T-helper 2 cell treated with Interferon-gamma antibody and Interleukin-4, amounts not matched to agents 5 μg/mL and 100 μg/mL, for 36 hours (primary cell): ENCODE measurements at places on chromosomes 13 and 19.
A peak's percentile ranks its signal among the peaks of the same experiment; 100 is the strongest.

GRCh38 chr19:10432736-10433130, 12.4 kb downstream of the PDE4A start:
- no peak for DNase-seq

GRCh38 chr13:68850160-68850559, 1257.5 kb upstream of the ATXN8OS start:
- DNase-seq, result no peak

DNA sequence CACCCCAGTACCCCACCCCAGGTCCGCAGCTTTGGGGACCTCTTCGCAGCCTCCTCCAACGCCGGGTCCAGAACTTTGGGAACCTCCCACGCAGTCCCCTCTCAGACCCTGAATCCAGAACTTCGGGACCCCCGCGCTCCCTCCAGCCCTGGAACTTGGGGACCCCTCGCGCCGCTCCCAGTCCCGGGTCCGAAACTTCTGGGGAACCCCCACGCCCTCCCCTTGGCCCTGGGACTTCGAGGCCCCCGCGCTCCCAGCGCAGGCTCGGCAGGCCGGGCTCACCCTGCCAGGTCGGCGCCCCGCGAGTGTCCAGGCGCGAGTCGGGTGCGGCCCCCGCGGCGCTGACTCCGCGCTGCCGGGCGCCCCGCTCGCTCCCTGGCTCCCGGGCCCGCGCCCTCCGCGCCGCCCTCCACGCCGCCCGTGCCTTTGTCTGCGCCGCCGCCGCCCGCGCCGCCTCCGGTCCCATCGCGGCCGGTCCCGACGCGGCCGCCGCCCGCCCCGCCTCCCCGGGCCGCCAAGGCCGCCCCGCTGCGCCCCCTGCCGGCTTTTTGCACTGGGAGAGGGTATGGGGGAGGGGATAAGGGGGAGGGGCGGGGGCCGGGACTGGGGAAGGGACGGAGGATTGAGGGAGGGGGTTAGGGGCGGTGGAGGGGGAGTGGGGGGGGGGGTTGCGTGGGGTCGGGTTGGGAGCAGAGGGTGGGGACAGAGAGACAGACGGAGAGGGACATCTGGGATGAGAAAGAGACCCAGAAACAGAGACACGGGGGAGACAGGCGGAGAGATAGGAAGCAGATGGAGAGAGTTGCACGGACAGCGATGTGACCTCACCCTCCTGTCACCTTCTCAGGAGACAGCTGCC, at the start of gene HOMER3:
Gene HOMER3 (minus strand): TSS at position 449 of the 859 bp plus-strand sequence. CDS start 2,235 bp downstream, outside the sequence.
- peak; percentile 68 for DNase-seq

GRCh38 chr19:52190487-52191293, 838 bp downstream of the PPP2R1A start:
- no peak for DNase-seq

GRCh38 chr13:95677564-95678266, 776 bp downstream of the DNAJC3 start:
- no peak for DNase-seq

- DNase-seq, result no peak
Measured at GRCh38 chr13:32837973-32838927, 178.0 kb upstream of the KL start.

DNA sequence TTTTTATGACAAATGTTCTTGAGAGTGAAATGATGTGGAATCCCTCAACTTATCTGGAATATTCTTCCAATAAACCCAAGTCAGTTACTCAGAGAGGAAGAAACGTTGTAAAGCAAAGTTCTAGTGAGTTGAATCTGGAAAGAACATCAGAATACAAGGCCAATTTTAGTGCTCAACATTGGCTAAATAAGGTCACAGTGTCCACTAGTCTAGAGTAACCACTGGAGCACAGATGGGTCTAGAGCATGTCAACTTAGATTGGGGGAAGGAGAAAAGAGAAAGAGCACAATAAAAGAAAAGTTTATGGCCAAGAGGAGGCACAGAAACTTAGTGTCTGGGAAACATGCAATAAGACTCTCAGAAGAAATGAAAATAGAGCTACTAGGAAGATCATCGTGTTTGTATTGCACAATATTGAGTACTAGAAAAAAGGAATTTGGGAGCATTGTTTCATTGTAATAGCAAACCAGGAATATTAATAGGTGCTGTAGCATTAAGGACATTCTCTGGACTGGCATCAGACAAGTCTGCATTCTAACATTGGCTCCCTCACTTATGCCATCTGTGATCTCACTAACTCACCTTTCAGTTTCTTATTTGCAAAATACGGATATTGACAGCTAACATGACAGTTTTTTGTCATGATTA, 1318.5 kb downstream of the PCDH9 start:
- no peak for DNase-seq

DNA sequence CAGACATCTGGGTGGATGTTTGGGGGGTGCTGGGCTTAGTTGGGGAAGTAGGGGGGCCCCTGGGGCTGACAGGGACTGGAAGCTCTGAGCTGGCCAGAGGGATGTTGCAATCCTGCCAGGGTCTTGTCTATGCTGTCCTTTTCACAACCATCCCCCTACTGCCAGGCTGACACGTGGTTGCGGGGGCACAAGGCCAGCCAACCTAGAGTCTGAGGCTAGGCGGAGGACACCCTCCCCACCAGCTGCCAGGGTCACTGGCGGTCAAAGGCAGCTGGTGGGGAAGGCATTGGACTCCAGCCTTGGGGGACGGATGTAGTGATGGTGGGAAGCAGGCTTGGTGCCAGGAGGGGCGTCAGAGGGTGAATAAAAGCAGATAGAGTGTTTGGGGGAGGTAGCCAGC, 1.6 kb upstream of the APOC1 start:
- DNase-seq, result no peak

GRCh38 chr19:19504754-19505668, 10.3 kb downstream of the TSSK6 start:
- no peak for DNase-seq

DNA sequence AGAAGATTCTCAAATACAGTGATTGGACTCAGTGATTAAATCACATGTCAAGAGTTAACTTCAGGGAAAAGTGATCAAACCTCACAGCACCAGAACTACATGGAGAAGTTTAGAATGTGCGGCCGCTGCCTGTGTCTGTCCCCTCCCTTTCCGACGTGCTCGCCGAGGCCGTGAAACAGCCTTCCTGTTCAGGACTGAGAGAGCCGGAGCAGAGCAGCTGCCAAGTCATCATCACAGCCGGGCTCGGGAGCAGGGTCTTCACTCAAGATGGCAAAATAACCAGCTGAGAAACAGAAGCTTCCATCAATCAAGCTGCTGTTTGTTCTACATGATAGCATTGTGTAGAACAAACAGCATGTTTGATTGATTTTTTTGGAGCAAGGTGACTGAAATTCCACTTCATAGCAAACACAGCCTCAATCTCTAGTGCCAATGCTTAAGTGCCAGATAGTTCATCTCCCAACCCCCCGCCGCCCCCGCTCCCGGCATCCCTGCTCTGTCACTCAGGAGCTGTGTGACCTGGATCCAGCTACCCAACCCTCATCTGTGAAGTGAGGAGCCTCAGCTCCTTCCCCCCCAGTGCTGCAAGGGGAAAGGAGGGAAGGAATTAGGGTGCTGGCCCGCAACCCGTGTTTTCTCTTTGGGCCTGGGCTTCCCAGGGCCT, 70.6 kb downstream of the HSPH1 start:
- no peak for DNase-seq

DNA sequence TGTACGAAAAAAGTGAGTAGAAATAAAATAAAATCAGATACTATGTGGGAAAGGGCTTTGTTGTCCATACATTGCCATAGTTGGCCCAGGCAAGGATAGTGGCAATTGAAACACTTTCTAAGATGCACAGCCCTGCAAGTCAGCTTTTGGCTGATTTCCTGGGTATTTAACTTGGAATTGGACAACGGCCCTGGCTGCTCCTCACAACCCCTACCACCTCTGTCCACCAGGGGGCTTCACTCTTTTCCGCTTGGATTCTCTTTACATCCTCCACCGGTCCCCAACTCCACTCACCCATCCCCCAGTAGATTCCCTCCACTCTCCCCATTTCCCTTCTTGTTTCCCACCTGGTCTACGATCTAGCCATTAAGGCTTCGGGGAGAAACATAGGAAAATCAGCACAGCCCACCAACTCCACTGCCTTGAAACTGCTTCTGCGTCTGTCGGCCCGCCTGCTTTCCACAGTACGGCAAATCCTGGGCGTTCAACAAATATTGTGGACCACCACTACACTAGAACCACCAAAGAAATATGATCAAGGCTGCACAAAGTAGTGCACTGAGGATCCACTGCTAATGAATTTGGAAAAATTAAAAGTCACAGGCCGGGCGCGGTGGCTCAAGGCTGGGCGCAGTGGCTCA, 48.6 kb upstream of the GTF3A start:
- DNase-seq, result peak; percentile 21

GRCh38 chr19:32318884-32319520, 26.4 kb upstream of the ZNF507 start:
- no peak for DNase-seq

DNA sequence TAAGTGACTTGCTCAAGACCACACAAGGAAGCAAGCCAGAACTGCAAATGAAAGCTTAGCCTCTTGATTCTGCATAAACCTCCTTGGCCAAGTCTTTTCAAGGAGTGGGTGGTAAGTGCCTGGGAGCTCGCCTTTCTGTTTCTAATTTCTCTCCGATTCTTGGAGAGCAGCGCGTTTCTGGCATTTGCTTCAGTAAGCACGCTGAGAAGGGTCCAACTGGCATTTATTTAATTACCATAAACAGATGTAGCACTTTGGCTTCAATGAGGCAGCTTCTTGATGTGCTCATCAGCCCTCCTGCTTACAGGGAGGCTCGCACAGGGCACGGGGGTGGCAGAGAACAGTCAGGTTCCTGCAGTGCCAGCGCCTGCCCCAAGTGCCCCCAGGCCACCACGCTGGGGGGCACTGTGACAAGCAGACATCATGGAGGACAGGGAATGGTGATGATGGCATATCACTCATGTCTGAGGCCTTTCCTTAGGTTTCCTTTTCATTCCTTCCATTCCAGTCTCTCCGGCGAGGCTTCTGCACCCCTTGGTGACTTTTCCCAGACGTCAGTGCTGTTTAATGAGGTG, 13.3 kb downstream of the SIAH3 start:
- DNase-seq, result no peak

DNA sequence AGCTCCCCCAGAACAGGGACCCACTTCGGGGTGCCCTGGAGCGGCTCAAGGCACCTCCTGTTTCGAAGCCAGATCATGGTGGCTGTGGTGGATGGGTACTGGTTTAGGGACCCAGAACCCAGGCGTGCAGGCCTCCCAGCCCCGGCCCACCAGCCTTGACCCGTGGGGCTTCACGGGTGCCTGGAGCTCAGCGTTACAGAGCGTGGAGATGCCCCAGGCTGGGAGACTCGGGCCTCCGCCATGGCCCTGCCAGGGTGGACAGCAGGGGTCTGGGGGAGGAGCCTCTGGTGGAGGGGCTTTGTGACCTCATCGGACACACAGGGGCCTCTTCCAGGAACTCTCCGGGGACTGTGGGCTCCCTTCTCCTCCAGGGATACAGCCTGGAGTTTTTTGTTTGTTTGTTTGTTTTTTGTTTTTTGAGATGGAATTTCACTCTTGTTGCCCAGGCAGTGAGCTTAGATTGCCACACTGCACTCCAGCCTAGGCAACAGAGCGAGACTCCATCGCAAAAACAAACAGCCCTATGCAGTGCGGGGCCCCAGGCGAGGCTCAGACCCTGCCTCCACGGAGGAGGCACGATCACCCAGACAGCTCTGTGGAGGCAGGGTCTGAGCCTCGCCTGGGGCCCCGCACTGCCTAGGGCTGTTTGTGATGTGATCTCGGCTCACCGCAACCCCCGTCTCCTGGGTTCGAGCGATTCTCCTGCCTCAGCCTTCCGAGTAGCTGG, at the start of gene GARIN5B:
Gene GARIN5B (minus strand): TSS at position 271 of the 727 bp plus-strand sequence. CDS start 194 bp downstream, at position 77.
- no peak for DNase-seq

- no peak for DNase-seq
Measured at GRCh38 chr13:33799950-33800592, 17.9 kb upstream of the RFC3 start.

DNA sequence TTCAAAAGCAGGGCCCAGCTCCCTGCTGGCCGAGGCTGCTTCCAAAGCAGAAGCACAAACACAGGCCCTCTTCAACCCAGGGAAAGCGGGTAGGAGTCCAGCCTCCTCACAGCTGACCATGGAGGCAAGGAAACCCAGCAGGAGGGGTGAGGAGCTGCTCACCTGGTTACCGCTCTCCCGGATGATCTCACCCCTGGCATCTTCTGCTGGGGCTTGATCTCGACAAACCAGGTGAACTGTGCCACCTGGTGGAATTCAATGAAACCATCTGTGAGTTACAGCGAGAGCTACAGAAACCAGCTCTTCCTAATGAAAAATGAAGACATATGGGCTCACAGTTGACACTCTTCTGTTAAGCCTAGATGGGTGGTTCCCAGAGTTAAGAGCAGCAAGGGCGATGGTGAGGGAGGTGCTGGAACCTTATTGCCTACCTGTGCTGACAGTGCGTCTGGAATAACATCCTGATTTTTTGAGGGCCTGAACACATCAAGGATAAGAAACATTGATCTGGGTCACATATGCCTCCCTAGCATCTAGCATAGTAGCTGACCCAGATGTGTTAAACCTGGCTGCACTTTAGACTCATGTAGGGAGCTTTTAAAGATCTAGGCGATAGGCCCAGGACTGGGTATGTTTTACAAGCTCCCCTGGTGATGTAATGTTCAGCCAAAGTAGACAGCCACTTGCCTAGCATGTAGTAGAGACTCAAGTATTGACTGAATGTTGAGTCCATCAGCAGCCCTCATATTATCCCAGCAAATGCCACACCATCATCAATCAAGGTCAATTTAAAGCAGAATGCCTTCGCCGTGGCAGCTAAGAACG, 6.1 kb downstream of the DHRS12 start:
- DNase-seq, result peak; percentile 38

DNA sequence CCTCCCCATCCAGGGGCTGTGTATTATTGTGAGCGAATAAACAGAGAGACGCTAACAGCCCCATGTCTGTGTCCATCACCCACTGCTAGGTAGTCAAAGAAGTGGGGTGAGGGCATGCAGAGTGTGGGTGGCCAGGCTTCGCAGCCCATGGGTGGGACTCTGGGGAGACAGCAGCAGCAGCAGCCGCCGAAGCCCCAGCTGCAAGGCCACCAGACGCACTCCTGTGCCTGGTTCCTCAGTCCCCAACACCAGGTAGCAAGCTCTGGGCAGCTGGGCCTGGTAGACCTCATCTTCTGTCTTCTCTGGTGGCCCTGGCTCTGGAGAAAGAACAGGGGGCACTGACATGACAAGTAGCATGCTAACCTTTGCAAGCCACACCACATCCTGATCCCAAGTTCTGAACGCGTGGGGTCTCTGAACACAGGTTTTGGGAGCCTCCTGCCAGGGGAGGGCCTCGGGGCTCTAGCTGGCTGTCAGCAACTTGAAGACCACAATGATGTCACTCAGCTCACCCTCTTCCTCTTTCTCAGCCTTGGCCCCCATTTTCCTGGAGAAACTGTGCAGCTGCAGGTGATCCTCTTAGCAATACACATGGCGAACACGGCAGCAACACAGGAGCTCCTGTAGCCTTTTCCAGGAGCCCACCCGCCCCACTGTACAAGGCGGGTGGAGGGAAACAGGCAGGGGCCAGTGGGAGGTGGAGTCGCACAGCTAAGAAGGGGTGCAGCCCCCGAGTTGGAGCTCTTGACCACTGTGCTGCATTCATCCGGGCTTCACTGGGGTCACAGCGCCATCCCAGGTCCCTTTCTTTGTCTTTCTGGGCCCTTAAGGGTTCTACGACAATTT, 5.8 kb downstream of the FUZ start:
- no peak for DNase-seq

- no peak for DNase-seq
Measured at GRCh38 chr13:80924596-80924995, 583.7 kb upstream of the SPRY2 start.

GRCh38 chr13:27302643-27303262, 32.1 kb downstream of the RASL11A start:
- DNase-seq, result no peak
